ENCODE measurements at places on chromosomes 7 and 10.

DNA sequence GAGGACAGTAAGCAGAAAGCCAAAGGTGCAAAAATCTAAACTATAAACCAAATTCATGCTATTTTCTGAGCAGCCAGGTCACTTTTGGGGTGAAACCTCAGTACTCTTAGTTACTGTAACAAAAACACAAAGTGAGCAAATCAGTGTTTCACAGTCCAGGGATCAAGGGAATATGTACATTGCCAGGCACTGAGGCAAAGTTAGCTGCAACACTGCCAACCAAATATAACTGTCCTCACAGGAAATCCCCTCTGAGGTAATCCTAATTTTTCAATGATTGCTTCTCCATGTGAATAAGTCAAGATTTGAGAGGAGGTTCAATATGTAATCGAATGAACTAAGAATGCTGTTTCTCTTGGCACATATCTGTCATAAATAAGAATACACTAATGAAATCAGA, 229.7 kb downstream of the TSPAN12 start:
- DNase-seq, result no peak

DNA sequence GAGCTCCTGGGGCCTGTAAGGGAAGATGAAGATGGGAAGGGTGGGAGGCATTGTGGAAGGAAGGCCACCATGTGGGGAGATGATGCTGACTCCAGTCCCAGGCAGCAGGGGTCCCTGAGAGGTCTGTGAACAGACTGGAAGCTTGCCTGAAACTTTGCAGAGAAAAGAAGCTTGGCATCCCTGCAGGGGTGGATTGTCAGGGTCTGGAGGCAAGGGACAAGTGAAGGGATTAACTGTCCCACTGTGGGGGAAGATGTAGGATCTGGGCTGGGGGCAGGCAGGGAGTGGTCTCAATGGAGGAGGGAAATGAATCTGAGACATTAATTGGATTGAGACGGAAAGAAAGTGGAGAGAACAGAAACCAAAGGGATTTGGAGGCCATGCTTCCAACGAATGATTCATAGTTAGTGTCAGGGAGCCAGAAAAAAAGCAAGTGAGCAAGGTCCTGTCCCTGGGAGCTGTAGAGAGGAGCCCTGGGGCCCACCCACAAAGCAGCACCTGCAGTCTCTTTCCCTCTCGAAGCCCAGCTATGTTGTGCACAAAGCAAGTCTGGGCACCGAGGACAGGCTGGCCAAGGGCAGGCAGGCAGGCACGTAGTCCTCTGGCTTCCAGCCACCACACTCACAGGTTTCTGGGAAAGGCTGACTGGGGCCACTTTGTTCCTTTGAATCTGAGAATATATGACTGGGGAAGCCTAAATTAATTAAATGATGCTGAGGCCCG, 4.7 kb upstream of the SLC18A3 start:
- no peak for DNase-seq

- DNase-seq, result no peak
Measured at GRCh38 chr7:80804589-80804988, 114.3 kb downstream of the SEMA3C start.

GRCh38 chr7:82678259-82678658, 234.7 kb upstream of the CACNA2D1 start:
- DNase-seq, result no peak

GRCh38 chr7:120370954-120371353, 98.0 kb downstream of the KCND2 start:
- DNase-seq, result no peak

DNA sequence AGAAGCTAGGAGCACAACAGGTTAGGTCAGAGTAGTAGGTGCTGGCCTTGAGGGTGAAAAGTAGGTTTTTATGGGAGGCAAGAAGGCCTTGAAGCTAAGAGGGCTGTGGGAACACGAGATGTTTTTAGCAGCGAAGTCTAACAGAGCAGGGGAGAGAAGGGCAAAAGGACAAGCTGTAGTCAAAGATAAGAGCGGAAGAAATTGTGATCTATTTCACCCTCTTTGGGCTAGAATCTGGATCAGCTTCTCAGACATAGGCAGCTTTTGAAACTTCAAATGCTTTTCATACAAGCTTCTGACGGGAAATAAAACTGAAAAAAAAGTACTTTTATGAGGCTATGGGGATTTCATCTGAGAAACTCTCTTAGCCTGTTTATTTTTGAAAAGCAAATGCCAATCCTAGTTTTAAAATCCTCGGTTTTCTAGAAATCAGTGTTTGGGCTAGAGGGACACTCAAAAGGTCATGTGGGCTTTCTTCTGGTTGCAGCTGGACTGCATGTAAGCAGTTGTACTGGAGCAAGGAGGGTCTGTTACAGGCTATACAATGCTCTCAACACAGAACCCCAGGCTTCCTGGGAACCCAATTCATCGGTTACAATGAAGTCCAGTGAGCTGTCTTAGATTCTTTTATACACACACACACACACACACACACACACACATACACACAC, 83.6 kb downstream of the RNF216 start:
- no peak for DNase-seq

DNA sequence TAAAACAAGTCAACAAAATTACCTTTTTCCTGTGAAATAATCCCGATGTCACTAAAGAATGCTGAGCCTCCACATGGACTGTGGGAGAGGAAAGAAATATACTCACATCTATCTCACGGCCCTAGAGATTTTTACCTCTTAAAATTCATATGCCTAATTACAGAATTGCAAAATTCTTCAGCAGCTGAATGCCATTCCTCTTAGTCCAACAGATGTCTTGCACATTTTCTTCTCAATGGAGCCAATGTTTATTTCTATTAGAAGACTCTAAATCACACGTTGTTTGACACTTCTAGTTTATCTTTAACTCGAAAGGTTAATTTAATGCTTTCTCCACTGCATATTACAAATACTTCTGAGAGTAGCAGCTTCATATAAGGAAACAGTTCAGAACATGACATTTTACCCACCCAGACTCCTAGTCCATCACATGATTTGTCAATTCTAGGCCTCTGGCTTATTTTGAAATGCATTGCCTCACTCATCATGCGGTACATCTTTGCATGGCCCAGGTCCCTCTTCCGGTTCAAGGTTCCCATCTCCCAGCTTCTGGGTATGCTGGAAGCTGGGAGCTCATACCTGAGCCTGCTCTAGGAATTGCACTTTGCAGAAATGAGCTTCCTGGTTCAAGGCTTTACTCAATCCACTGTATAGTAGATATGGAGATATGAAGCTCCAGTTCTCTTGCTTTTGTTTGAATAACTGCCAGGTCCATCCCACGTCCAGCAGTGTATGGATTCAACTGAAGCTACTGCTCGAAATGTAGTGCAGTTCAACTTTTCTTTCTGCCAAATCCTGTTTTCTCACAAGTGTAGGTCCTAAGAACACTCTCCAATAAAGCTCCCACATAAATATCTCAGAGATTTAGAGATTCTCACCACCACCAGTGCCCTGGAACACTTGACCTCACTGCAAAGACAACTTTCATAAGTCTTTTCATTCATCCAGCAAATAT, 306.2 kb downstream of the GPR37 start:
- DNase-seq, result no peak

- no peak for DNase-seq
Measured at GRCh38 chr10:93745408-93746065, 12.2 kb upstream of the LGI1 start.

DNA sequence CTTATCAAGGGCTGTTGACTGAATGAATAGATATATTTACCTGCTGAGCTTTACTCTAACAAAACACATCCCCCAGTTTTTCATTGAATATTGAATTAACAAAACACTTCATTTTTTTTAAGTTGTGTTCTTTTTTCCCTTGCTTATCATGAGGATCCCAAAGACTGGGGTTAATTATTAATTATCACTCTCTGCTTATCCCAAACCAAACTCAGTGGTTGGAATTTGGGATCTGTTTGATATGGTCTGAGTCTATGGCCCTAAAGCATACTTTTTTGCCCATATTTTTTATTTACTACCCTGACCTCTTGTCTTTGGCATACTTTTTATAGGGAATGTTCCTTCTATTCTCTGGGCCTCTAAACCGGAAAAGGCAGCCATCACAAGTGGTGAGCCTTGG, 697.1 kb upstream of the GALNT17 start:
- DNase-seq, result no peak

DNA sequence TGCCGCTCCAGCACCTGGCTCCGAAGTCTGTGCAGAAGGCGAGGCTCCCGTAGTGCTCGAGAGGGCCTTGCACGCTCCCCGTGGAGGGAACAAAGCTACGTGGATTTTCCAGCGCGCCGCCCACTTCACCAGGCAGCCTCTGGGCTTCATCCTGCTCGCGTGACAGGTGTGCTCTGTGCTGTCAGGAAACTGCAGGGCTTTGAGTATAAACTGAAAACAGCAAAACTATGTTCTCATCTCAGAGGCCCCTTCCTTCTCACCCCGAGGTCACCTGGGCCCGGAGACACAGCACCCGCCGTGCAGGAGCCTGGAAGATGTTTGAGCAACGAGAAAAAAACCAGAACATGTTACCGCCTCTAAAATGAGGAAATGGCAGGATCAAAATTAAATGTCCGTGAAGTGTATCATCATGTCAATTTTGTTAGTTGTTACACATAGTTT, 17.6 kb upstream of the GPR146 start:
- no peak for DNase-seq

GRCh38 chr7:112067632-112068540, 138.3 kb downstream of the DOCK4 start:
- DNase-seq, result no peak

DNA sequence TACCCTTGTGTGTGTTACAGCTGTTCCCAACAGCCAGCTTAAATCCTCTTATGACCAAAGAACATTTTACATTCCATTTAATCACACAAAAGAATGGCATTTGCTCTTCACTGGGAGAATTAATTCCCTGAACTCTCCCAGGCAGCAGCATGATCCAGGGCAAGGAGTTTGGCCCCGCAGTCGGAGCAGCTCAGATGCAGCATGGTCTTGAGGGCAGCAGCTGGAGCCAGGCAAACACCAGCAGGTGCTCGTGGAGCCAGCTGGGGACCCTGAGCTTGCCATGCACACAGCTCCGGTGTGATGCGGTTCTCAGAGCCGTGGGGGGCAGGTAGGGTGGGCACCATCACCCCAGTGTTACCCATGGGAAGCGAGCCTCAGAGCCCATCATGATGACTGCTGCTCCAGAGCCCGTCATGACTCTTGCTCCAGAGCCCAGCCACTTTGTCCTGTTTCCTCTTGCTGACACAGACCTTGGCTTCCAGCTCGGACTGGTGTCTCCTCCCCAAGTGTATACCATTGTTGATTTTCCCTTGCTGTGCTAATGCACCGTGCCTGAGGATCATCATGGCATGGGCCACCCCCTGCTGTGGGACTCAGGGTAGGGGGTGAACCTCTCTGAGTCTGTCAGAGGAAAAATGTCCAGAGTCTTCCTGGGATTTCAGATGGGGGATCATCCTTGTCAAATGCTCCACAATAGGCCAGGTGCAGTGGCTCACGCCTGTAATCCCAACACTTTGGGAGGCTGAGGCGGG, 75.8 kb downstream of the ZRANB1 start:
- no peak for DNase-seq

DNA sequence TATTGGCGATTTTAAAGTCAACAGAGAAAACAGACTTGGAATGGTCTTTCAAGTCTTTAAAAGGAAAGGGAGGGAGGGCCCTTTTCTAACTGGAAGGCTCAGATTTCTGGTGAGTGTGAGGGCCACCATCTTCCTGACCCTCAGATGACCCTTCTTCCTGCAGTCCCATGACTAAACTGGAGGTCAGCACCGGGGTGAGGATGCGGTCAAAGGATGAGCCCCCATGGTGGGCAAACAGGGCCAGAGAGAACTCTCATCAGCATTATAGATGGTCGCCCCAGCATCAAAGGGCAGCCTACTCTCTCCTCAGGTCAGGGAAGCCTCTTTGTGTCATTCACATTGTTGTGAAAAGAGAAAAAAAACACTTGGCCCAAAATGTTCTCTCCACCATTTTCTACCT, 219.2 kb downstream of the LRMDA start:
- DNase-seq, result no peak

DNA sequence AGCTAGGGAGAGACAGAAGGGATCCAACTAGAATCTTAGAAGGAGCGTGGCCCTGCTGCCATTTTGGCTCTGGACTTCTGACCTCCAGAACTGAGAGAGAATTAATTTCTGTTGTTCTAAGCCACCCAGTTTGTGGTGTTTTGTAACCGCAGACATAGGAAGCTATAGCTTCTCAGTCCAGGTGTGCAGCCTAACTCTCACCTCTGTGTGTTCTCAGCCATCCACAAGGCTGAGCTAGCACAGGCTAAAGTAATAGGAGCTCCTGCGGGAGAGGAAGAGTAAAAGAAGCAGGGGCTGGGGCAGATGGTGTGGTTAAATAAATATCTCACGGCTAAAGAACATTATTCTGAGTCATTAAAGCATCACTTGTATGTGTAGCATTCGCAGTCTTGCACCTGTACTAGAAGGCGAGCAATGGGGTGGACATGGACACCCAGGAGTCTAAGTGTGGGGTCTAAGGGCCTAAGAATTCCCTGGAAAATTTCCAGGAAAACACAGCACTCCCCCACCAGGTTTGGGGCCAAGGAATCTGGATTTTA, 94.1 kb downstream of the AOAH start:
- DNase-seq, result no peak

- no peak for DNase-seq
Measured at GRCh38 chr10:71752391-71753090, 20.8 kb downstream of the VSIR start.

GRCh38 chr7:36096460-36097095, 56.5 kb upstream of the EEPD1 start:
- no peak for DNase-seq

GRCh38 chr10:124041675-124042445, 51.5 kb downstream of the CHST15 start:
- no peak for DNase-seq

DNA sequence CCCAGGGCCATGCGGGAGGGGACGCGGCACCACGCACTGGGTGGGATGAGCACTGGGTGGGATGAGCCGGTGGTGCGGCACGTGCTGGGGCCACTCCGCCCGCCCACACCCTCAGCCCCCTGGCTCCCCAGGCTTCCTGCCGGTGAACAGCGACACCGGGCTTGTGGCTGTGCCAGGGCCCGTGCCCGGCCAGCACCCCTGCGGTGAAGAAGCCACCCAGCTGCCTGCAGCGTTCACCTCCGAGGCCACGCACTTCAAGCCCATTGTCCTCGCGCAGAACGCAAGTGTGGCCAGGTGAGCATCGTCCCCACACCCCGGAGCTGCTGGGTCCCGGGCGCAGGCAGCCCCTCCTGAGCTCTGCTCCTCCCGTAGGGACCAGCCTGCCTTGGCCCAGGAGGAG, 31.8 kb upstream of the UTF1 start:
- no peak for DNase-seq

GRCh38 chr10:112793202-112793921, 156.7 kb upstream of the TCF7L2 start:
- DNase-seq, result no peak

DNA sequence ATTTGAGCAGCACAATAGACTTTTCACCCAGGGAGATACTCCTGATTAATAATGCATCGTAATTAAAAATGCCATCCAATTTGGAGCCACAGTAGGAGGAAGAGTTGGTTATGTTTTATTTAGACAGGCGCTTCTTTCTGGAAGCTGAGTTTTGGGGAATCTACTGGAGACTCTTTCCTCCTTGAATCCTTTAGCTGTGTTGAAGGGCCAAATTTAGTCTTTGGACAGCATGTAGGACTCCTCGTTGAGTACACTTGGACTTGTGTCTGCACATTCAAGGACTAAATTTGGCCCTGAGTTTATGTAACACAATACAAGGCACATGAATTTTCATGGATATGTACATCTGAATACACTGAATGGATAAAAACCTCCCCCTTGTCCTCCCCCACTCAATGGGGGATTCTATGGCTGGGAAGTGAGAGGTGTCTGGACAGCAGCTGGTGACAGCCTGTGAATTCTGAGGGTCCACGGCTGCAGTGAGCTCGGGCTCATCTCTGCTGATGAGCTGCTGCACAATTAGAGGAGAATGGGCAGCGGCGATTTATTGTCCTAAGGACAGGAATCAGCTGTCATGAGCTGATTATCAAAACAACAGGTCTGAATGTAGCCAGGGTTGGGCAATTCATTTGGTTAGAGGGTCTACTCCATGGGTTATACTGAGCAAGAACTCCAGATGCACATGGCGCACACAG, 95.2 kb downstream of the PRTFDC1 start:
- DNase-seq, result no peak
